ENCODE measurements at places on chromosomes 1 and 21. TPM values are rescaled to one million over a fixed set of nuclear protein-coding genes. Genes with fewer than 3 reads are reported as not detected.

DNA sequence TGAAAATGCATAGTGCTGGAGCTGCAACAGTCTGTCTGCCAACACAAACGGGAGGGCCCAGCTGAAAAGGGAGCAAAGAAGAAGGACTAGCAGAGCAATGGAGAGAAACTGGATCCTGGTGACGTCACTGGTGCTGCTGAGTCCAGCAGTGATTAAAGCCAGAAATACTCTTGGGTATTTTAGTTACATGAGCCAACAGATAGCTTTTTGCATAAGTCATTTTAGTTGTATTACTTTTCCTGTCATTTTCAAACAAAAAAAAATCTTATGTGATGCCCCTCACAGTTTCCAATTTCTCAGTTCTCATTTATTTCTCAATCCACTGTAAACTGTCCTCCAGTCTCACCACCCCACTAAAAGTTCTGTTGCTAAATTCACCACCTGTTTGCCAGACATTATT lies 38.7 kb upstream of the NEK7 start:
- no peak for DNase-seq

- DNase-seq, result no peak
Observed at GRCh38 chr1:114215436-114215835, 61.8 kb upstream of the SYT6 start.

- no peak for DNase-seq
Observed at GRCh38 chr1:102466487-102466886, 469.8 kb upstream of the OLFM3 start.

Gene MYOG
- not detected for total RNA-seq

Gene DIRAS3
- not detected for total RNA-seq

- DNase-seq, result no peak
Observed at GRCh38 chr1:209063767-209064659, 519.5 kb upstream of the CAMK1G start.

DNA sequence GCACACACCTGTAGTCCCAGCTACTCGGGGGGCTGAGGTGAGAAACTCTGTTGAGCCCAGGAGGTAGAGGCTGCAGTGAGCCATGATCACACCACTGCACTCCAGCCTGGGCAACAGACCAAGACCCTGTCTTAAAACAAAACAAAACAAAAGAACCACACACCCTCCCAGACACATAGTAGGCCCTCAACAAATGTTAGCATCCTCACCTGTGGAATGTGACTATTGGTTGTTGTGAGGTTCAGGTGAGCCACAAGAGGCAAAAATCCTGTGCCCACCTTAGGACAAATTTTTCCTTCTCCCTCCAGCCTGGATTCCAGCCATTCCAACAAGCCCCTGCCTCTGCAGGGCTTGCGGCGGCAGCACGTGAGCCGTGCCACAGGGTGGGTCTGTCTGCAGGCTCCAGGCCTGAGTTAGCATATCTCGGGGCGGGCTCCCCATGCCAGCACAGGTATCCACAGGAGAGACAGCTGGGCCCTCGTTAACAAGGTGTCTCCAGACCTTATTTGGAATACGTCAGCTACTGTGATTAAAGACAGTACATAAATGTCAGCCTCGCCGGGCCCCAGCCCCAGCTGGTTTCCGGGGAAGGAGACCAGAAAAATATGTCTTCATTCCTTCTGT lies 17.4 kb downstream of the C1QB start:
- no peak for DNase-seq

Gene CYP2J2
- total RNA-seq, result 1.6 TPM

DNA sequence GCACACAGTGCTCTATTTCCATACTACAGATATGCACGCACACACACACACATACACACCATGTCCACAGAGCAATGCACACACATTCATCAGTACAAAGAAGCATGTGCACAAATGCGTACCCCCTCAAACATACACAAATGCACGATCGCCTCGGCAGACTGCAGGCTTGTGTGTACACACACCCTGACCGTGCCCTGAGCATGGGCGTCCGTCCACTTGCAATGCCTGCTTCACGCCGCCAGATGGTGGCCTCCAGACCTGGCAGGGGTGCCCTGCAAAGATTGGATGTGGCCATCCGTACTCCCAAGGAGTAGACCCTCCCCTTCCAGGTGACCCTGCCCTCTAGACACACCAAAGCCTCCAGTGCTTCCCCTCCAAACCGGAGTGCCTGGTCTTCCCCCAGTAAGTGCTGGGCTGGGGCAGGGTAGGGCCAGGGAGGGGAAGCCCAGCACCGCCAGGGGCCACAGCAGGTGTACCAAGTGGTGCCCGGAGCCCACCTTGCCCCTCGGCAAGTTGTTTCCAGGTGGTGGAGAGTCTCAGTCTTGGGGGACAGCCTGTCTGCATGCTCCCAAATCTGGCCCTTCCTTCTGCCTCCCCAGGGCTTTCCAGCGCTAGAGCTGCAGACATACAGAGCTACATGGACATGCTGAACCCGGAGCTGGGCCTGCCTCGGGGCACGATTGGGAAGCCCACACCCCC lies 20.6 kb downstream of the ESPN start:
- peak; percentile 63 for DNase-seq

Gene NES
- total RNA-seq, result not detected

GRCh38 chr1:19289244-19289643 lies 674 bp upstream of the AKR7A3 start:
- DNase-seq, result no peak

GRCh38 chr1:160340866-160341265 lies 2.2 kb downstream of the COPA start:
- DNase-seq, result no peak

Gene EPHX1
- 2.5 TPM for total RNA-seq

DNA sequence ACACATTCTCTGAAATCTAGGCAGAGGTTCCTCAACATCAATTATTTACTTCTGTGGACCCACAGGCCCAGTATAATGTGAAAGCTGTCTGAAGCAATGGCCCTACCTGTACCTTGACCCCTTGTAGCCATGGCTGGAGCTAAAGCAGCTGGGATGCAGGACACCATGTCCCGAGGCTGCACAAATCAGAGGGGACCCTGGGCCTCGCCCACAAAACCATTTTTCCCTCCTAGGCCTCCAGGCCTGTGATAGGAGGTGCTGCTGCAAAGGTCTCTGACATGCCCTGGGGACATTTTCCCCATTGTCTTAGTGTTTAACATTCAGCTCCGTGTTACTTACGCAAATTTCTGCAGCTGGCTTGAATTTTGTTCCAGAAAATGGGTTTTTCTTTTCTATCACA lies 110.5 kb downstream of the BRINP3 start:
- no peak for DNase-seq

DNA sequence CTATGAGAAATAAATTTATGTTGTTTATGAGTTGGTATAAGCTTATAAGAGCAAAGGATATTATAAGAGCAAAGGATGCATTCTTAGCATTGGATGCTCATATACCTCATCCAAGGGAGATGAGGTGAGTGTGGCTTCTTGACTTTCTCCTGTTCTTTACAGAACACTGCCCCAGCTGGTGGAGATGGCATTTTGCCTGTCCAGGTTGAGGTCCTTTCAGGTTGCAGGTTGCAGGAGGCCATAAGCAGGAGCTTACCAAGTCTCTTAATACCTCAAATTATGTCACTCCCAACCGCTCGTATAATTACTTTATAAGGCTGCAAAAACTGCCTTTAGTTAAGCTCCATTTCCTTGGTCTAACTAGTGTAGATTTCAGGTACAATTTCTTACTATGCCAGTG lies 66.7 kb downstream of the RPE65 start:
- DNase-seq, result no peak

- DNase-seq, result no peak
Observed at GRCh38 chr1:111436726-111437125, 9.2 kb upstream of the OVGP1 start.

Gene C1orf53
- total RNA-seq, result 0.66 TPM

GRCh38 chr1:19395678-19396192 lies 83.6 kb downstream of the SLC66A1 start:
- DNase-seq, result no peak

DNA sequence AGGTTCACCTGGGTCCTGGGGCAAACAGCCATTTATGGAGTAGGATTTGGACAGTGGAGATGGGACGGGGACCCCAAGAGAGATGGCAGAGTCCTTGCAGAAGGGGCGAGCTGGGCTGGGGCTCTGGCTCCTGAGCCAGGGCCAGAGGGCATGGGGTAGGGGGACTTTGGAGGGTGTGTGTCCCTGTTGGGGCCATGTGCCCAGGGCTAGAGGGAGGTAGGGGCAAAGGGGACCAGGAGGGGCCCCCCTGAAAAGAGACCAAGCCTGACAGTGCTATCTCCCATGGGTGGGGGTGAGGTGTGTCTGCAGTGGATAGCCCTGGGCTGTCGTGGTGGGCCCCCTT lies 92.3 kb downstream of the TRIM11 start:
- DNase-seq, result no peak

- no peak for DNase-seq
Observed at GRCh38 chr1:119964673-119965363, 68.5 kb upstream of the ADAM30 start.

Gene NBPF4
- total RNA-seq, result not detected

GRCh38 chr1:48027533-48027835 lies 30.3 kb upstream of the TRABD2B start:
- DNase-seq, result no peak

Gene INSRR
- 0.14 TPM for total RNA-seq

Gene PLA2G2C
- total RNA-seq, result 0.43 TPM

- no peak for DNase-seq
Observed at GRCh38 chr1:150152182-150152536, 2.4 kb downstream of the PLEKHO1 start.

DNA sequence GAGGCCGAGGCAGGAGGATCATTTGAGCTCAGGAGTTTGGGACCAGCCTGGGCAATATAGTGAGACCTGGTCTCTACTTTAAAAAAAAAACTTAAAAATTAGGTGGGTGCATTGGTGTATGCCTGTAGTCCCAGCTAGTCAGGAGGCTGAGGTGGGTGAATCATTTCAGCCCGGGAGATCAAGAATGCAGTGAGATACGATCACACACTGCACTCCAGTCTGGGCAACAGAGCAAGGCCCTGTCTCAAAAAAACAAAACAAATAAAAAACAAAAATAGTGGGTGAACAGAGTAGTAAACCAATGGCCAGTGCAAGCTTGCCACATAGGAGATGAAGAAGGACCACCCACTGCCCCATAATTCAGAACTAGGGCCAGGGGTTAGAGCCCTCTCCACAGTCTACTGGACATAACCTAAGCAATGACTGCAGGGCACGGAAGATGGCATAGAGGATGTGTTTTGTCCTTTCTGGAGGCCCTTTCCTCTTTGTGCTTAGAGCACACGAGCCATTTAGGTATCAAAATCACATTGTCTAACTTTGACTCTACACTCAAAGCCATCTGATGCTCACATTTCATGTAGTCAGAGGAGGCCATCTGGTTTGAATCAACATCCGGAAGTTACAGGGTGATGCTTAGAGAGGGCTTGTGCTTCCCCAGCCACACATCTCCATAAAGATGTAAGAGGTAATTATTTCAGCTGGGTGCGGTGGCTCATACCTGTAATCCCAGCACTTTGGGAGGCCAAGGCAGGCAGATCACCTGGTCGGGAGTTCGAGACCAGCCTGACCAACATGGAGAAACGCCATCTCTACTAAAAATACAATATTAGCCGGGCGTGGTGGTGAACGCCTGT lies 12.6 kb downstream of the CD2 start:
- peak; percentile 62 for DNase-seq

Gene PPFIA4
- total RNA-seq, result 56.4 TPM

- DNase-seq, result peak; percentile 43
Observed at GRCh38 chr1:64392109-64392508, 77.8 kb upstream of the CACHD1 start.

- DNase-seq, result no peak
Observed at GRCh38 chr1:203597331-203598090, 29.1 kb upstream of the ATP2B4 start.

DNA sequence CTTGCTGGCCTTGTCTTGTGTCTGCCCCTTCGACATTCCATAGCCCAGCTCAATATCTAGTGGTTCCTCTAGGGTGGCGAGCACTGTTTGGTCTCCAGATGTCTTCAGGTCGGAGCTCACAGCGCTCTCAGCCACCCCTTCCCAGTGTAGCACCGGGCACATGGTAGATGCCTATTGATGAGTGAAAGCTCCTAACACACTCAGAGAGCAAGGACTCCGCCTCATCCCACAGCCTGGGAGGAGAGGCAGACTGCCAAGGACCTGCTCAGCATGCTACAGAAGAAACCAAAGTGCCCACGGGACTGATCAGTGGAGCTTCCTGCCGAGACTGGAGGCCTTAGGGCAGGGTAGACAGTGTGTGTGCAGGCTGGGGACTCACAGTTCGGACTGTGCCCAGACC lies 10.9 kb downstream of the PCSK9 start:
- no peak for DNase-seq
